ENCODE measurements at places on chromosomes 2 and 18.

- no peaks in the 10 kb centered on the region for H3K36me3 ChIP-seq
- H3K4me3 ChIP-seq = no peak overlapping the region
- no peaks in the 10 kb centered on the region for H3K4me1 ChIP-seq
- H3K27ac ChIP-seq = no peak overlapping the region
- no peak for DNase-seq
- H3K27me3 ChIP-seq = no peaks in the 10 kb centered on the region
Measured at GRCh38 chr2:193837111-193837738, 1642.5 kb upstream of the TMEFF2 start.

GRCh38 chr2:60554074-60554645 lies 706 bp upstream of the BCL11A start:
- H3K27me3 ChIP-seq = no peaks in the 10 kb centered on the region
- peaks cover 19% of the 10 kb centered on the region for H3K4me1 ChIP-seq
- DNase-seq = no peak
- H3K36me3 ChIP-seq = no peaks in the 10 kb centered on the region
- H3K4me3 ChIP-seq = peak overlapping the region; percentile 64

- no peak overlapping the region for H3K4me3 ChIP-seq
- no peak for DNase-seq
- no peaks in the 10 kb centered on the region for H3K27me3 ChIP-seq
- H3K4me1 ChIP-seq = no peaks in the 10 kb centered on the region
Measured at GRCh38 chr2:215484570-215484969, 48.7 kb upstream of the FN1 start.

GRCh38 chr18:59697236-59697932 lies at the start of gene CCBE1:
CCBE1 (minus strand) TSS chr18:59697423.
- no peak for DNase-seq
- no peak within 1 kb of the TSS for H3K4me3 ChIP-seq
- no peak within 1 kb of the TSS for H3K27ac ChIP-seq
- no peaks in the 10 kb centered on the region for H3K36me3 ChIP-seq
- peaks cover 18% of the 10 kb centered on the region for H3K27me3 ChIP-seq

DNA sequence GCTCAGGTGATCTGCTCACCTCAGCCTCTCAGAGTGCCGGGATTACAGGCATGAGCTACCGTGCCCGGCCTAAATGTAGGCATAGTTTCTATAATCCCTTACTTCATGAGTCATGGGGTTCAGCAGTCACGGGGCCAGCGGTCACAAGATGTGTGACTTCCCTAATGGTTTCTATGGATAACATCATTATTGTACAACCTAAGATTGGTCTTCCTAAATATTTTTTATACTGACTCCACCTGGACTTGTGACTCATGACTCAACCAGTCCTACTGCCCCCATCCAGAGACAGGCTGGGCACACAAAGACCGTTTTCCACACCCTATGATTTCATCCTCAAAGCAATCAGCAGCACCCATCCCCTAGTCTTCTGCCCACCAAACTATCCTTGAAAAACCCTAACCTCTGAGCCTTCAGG lies 15.9 kb downstream of the FAM210A start:
- H3K4me1 ChIP-seq = no peaks in the 10 kb centered on the region
- H3K36me3 ChIP-seq = no peaks in the 10 kb centered on the region
- no peaks in the 10 kb centered on the region for H3K27me3 ChIP-seq
- H3K27ac ChIP-seq = no peak overlapping the region
- DNase-seq = no peak
- H3K4me3 ChIP-seq = no peak overlapping the region

GRCh38 chr18:7896161-7896560 lies 329.0 kb downstream of the PTPRM start:
- no peaks in the 10 kb centered on the region for H3K36me3 ChIP-seq
- no peaks in the 10 kb centered on the region for H3K4me1 ChIP-seq
- H3K4me3 ChIP-seq = no peak overlapping the region
- no peak overlapping the region for H3K27ac ChIP-seq
- DNase-seq = no peak
- no peaks in the 10 kb centered on the region for H3K27me3 ChIP-seq

- no peaks in the 10 kb centered on the region for H3K27me3 ChIP-seq
- no peak for DNase-seq
- no peak overlapping the region for H3K27ac ChIP-seq
- H3K4me3 ChIP-seq = no peak overlapping the region
- H3K4me1 ChIP-seq = no peaks in the 10 kb centered on the region
Measured at GRCh38 chr2:76867854-76868253, 654.3 kb downstream of the LRRTM4 start.

GRCh38 chr2:102051692-102052277 lies 60.0 kb downstream of the IL1R2 start:
- H3K27me3 ChIP-seq = peaks cover 4% of the 10 kb centered on the region
- no peaks in the 10 kb centered on the region for H3K4me1 ChIP-seq
- no peaks in the 10 kb centered on the region for H3K36me3 ChIP-seq
- H3K4me3 ChIP-seq = no peak overlapping the region
- H3K27ac ChIP-seq = no peak overlapping the region

- H3K36me3 ChIP-seq = no peaks in the 10 kb centered on the region
- H3K4me1 ChIP-seq = no peaks in the 10 kb centered on the region
- H3K27ac ChIP-seq = no peak overlapping the region
Measured at GRCh38 chr2:224171226-224171625, 132.1 kb upstream of the SERPINE2 start.

DNA sequence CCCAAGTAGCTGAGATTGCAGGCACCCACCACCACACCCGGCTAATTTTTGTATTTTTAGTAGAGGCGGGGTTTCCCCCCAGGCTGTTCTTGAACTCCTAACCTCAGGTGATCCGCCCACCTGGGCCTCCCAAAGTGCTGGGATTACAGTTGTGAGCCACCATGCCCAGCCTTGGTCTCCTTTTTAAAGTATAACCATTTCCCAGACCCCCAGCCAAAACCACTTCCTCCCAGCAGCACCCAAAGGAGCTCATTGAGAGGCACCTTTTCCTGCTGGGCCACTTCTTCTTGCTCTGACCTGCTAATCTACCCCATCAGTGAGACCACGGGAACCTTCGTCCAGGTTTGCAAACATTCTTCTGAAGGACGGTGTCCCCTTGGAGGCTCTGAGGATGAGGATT lies 69.9 kb downstream of the INPP5D start:
- peaks cover 91% of the 10 kb centered on the region for H3K36me3 ChIP-seq
- H3K27ac ChIP-seq = no peak overlapping the region
- no peak overlapping the region for H3K4me3 ChIP-seq
- H3K27me3 ChIP-seq = no peaks in the 10 kb centered on the region
- H3K4me1 ChIP-seq = no peaks in the 10 kb centered on the region

DNA sequence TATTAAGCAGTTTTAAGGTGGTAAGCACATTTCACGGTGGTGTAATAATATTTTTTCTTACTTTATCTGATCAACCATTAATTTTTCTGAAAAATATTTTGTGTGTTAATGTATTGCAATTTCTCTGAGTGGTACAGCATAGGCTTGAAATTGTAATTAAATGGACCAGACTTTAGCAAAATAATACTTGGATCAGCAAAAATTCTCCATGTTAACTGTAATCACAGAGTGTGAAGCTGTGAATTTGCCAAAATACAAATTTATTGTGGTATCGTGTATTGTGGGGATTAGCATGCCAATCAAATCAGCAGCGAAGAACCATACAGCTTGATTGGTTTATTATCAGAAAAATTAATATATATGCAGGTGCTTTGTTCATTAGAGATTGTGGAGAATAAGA lies 1088.9 kb upstream of the GYPC start:
- no peaks in the 10 kb centered on the region for H3K36me3 ChIP-seq
- H3K4me1 ChIP-seq = no peaks in the 10 kb centered on the region
- H3K4me3 ChIP-seq = no peak overlapping the region
- no peaks in the 10 kb centered on the region for H3K27me3 ChIP-seq
- no peak for DNase-seq
- H3K27ac ChIP-seq = no peak overlapping the region

- no peak overlapping the region for H3K27ac ChIP-seq
- no peaks in the 10 kb centered on the region for H3K27me3 ChIP-seq
- H3K4me3 ChIP-seq = no peak overlapping the region
- H3K4me1 ChIP-seq = no peaks in the 10 kb centered on the region
Measured at GRCh38 chr2:199395311-199395710, 62.4 kb downstream of the SATB2 start.

DNA sequence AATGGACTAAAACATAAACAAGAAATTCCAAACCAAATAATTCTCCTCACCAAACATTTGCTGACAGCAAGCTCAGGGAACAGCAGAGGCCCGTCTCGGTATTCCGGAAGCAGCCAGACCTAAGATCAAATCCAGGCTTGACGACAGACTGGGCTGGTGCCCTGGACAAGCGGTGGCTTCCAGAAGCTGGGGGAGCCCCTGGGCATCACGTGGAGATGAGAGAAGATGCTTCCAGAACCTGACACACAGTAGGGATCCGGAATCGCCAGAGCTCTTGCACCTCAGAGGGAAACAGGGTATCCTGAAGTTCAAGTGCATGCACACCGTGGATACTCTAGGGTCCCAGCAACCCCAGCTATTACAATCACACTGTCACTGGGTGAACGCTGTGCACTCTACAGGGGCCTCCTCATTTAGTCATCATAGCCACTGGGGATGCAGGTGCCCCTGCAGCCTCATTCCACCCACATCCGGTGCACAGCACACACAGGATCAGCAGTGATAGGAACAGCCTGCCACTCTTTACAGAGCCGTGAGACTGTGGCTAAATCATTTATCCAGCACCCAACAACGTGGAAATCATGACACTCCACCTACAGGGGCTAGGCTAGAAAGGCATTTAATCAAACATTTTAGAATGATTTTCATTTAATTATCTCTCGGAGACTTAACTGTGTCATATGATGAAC lies 102.6 kb downstream of the HDAC4 start:
- H3K27ac ChIP-seq = peak overlapping the region; percentile 60
- peak; percentile 81 for DNase-seq
- H3K36me3 ChIP-seq = no peaks in the 10 kb centered on the region
- H3K4me1 ChIP-seq = peaks cover 44% of the 10 kb centered on the region
- no peaks in the 10 kb centered on the region for H3K27me3 ChIP-seq

DNA sequence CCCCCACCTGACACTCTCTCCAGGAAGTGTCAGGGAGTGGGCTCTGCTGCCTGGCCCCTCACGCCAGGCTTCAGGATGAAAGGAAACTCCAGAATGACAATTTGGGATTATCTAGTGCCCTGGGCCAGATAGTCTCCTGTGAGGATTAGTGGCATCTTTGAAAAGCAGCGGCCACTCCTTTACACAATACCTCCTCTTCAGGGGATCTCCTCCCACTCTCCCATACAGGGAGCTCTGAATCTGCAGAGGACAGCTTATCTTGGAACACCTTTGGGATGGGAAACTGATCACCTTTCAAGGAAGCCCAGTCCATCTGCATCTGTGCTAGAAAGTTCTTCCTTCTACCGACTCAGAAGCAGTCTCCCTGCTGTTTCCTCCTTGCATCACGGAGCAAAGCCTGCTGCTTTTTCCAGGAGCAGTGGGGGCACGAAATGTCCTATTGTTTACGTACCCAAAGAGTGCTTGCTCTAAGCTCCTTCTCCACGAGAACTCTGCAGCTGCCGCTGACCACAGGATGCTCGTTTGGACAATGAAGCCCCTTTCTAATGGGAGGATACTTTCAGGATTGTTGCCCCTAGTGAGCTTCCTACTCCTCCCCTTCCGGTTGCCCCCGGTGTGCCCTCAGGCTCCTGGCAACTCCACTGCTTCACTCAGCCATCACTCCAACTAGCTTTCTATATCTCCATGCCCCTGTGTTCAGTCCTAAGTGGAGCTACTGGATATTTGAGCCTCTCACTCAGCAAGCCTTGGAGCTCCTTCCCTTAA lies 31.5 kb downstream of the SIX3 start:
- DNase-seq = no peak
- peaks cover 33% of the 10 kb centered on the region for H3K27me3 ChIP-seq
- peaks cover 8% of the 10 kb centered on the region for H3K4me1 ChIP-seq
- no peaks in the 10 kb centered on the region for H3K36me3 ChIP-seq
- no peak overlapping the region for H3K27ac ChIP-seq
- H3K4me3 ChIP-seq = no peak overlapping the region

All from T-cell (primary cell).